ENCODE measurements at places on chromosomes 4 and X.

DNA sequence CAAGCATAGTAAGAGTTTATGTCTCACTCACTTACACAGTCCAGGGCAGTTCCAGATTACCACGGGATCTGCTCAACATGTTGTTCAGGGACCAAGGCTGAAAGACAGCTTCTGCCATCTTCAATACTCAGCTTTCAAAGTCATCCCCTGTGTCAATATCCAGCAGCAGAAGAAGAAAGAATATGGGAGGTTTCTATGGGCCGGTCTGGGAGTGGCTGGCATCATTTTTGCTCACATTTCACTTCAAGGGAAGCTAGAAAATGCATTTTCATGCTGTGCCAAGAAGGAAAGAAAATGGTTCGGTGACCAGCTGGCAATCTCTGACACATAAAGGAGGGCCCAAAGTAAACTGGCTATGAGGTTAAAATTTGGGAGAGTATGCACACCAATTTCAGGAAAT lies 211.5 kb upstream of the KLF3 start:
- DNase-seq: no peak

- DNase-seq: no peak
Observed at GRCh38 chr4:71680706-71681105, 103.2 kb downstream of the GC start.

GRCh38 chrX:155632431-155633100 lies 19.8 kb upstream of the TMLHE start:
- DNase-seq: no peak

DNA sequence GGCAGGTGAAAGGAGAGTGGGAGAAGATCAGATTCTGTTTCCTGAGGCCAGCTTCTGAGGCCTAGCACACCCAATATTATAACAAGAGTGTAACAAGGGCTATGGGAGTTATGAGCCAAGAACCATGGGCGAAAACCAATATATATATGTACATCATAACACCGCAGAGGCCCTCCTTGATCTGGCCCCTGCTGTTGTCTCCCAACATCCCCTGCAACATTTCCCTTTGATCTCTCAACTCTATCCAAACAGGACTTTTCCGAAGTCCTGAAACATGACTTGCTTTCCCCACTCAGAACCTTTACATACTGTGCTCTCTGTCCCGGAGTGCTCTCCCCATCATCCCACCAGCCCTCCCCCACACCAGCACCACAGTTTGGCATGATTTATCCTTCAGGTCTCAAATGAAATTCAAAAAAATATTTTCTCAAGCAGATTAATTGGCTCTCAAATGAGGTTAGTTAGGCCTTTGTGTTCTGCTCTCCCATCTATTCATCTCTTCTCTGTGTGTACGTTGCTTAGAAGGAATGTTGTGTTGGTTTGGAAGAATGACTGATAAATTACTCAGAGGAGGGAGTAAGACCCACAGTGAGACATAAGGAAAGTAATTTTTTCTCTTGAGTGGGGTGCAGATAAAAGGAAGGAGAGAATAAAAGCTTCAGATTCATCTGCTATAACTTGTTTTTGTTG lies 58.1 kb upstream of the SMIM10 start:
- DNase-seq: no peak

DNA sequence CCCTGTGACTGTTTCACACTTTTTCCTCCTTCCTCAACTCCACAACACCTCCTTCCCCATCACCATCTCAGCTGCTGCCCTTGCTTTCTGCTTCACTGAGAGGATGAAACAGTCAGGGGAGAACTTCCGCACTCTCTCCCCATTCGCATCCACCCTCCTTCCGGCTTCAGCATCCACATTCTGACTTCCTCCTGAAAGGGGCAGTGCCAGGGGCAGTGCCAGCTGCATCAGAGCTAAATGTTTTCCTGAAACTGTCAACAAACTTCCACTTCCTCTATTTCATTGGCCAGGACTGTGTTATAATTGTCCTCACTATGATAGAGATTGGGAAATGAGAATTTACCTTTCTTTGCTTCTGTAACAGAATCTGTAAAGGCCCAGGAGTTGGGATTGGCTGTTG lies 18.2 kb upstream of the RASL11B start:
- no peak for DNase-seq

- DNase-seq: no peak
Observed at GRCh38 chr4:2586502-2586901, 50.1 kb downstream of the FAM193A start.

- DNase-seq: no peak
Observed at GRCh38 chrX:145190801-145191389, 56.4 kb upstream of the SPANXN1 start.

- no peak for DNase-seq
Observed at GRCh38 chr4:158903079-158903456, 134.2 kb downstream of the FNIP2 start.

DNA sequence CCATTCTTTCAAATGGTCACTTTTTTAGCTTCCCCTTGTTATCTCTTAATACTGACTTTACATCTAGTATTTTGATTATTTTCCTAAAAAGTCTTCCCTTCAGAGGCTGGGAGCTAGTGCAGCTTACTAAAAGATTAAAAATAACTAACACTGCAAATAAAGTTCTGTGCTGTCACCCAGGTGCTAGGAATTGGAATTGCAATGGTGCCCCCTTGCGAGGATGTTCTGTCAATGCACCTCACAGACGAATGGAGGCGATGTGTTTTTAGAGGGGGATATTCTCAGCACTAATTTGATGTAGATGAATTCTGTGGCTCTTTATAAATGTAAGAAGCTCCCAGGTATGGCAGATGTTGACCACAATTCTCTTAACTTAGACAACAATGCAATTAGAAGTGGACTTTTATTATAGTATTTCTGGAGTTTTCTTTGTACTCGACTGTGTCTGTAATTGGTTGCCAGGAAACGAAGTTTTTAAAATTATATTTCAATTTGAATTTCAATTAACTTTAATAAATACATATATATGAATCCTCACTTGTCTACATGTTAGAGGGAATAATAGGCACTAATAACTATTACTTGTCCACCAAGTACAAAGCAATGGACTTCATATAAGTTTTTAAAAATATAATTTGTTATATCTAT lies 22.0 kb upstream of the SMIM31 start:
- DNase-seq: peak; percentile 43

- no peak for DNase-seq
Observed at GRCh38 chr4:3413675-3414420, 27.9 kb upstream of the HGFAC start.

DNA sequence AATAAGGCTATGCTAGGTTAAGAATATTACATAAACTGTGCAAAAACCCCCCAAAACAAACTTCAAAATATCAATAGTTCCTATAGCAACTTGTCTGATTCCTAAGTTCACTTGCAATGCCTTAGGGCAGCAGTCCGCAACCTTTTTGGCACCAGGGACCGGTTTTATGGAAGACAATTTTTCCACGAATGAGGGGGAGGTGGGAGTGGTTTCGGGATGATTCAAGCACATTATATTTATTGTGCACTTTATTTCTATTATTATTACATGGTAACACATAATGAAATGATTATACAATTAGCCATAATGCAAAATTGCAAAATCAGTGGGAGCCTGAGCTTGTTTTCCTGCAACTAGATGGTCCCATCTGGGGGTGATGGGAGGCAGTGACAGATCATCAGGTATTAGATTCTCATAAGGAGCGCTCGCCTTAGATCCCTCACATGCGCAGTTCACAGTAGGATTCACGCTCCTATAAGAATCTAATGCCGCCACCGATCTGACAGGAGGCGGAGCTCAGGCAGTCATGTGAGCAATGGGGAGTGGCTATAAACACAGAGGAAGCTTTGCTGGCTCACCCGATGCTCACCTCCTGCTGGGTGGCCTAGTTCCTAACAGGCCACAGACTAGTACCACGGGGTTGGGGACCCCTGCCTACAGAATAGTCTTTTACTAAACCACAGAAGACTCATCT lies 39.7 kb downstream of the ACOX3 start:
- DNase-seq: no peak
